Hepatocyte (in vitro differentiated cells): ENCODE measurements at places on chromosomes 2 and 18. TPM values are rescaled to one million over a fixed set of nuclear protein-coding genes. Genes with fewer than 3 reads are reported as not detected.

DNA sequence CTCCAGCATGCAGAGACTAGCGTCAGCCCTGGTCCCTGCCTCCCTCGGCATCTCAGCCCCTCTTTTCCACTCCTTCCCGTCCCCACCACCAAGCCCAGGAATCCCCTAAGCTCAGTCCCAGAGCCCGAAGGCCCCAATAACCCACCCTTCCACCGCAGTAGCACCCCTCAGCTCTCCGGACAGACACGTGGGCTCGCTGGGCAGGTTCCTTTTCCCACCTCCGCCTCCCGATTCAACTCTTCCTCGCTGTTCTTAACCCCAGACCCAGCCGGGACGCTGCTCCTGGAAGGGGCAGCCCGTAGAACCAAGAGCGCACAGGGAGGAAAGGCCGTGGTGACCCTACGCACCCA, 1.4 kb downstream of the IHH start:
- no peak for DNase-seq
- H3K4me3 ChIP-seq: peak overlapping the region; percentile 72
- no peaks in the 10 kb centered on the region for H3K36me3 ChIP-seq
- peak overlapping the region; percentile 61 for H3K27ac ChIP-seq
- H3K27me3 ChIP-seq: peaks cover 74% of the 10 kb centered on the region

DNA sequence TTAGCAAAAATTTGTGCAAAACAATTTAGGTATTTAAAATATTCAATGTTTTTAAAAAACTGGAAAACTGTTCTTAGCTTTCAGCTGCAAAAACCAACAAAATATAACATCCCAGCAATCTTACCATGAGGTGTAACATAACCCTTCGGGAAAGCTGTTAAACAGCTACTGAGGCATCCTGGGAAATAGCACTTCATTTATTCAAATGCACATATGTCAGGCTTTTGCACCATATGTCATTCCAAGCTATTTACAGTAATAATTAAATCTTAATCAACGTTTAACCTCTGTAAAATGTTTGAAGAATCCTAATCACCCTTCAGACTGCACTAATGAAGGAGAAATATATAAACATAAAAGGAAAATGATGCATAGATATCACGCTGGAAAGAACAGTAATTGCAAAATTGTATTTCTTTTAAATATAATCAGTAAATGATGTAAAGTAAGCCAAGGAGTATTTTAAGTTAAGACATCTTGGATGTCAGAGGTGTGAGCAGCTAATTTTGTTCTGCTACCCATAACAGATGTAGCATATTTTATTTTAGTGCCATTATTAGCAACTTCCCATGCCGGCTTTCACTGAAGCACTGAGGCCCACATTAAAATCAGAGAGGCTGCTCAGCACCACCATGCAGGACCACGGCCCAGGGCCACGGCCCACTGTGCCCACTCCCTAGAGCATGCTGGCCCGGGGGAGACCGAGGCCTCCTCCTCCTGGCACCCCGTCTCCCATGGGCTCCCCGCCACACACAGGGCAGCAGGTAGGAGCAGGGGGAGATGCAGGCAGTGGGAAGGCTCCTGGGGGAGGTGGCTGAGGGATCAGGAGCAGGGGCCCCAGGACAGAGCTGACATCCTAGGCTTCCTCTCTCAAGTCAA, 30.9 kb downstream of the EMX1 start:
- H3K27ac ChIP-seq: no peak overlapping the region
- H3K4me3 ChIP-seq: no peak overlapping the region
- DNase-seq: no peak
- no peaks in the 10 kb centered on the region for H3K36me3 ChIP-seq
- H3K4me1 ChIP-seq: no peaks in the 10 kb centered on the region
- no peaks in the 10 kb centered on the region for H3K27me3 ChIP-seq

DNA sequence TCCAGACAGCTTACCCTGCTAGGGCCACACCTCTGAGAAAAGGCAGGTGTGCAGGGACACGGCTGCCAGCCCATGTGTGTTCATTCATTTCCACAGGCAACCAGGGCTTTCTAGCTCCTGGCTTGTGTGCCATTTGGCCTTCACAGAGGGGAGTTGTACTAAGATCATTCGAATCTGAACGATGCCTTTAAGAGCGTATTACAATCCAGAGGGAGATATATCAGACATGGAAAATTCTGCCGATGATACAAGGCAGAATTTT, 64.2 kb upstream of the OTOF start:
- no peak overlapping the region for H3K27ac ChIP-seq
- no peaks in the 10 kb centered on the region for H3K27me3 ChIP-seq
- H3K4me3 ChIP-seq: no peak overlapping the region
- DNase-seq: no peak

DNA sequence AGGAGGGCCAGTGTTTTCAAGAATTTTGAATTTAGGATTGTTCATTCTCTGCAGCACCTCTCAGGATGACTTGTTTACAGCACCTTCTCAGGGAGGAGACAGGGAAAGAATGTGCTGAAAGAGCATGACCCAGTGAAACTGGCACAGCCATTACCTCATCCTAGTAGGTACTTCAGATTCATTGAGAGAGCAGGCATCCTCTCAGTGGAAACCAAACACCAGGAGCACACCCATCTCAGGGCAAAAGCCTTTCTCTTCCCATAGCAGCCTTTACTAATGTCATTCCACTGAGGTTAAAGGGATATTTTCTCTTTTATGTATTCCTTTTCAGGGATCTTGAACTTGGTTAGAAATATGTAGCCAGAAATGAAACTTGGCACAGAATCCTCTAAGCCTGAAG, 2.6 kb downstream of the MAP2 start:
- no peaks in the 10 kb centered on the region for H3K4me1 ChIP-seq
- no peak for DNase-seq
- peaks cover 3% of the 10 kb centered on the region for H3K27me3 ChIP-seq
- no peaks in the 10 kb centered on the region for H3K36me3 ChIP-seq
- H3K4me3 ChIP-seq: no peak overlapping the region

DNA sequence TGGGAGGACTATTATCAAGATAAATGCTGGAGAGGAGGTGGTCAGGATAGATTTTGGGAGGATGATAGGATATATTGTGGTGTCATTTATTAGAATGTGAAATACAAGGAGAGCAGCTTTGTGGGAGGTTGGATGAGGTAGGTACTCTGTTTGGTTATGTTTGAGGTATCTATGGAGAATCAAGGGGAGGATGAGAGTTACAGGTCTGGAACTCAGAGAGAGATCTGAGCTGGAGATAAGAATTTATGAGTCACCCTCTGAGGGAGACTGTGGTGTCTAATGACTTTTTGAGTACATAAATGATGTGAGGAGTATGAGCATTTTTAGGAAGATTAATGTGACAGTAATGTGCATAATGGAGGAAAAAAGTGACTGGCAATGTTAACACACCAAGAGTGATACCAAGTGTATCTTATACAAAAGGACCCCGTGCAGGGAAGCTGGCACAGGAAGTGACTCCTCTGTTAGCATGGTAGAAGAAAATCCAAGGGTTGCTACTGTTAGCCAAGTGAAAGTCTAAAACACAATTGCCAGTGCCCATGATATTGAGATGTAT, 48.2 kb downstream of the CRIM1 start:
- no peaks in the 10 kb centered on the region for H3K27me3 ChIP-seq
- peak overlapping the region; percentile 16 for H3K27ac ChIP-seq
- no peak for DNase-seq
- H3K4me3 ChIP-seq: no peak overlapping the region
- H3K36me3 ChIP-seq: no peaks in the 10 kb centered on the region

GRCh38 chr2:108905906-108906305, 83.1 kb downstream of the EDAR start:
- no peaks in the 10 kb centered on the region for H3K36me3 ChIP-seq
- no peaks in the 10 kb centered on the region for H3K4me1 ChIP-seq
- H3K27ac ChIP-seq: no peak overlapping the region

IL36RN gene
- 0.12 and 0.63 TPM in 2 replicates for total RNA-seq

ATP6V1B1 gene
- 0.84 and 1.7 TPM in 2 replicates for total RNA-seq

C18orf32 gene
- 74.0 and 77.9 TPM in 2 replicates for total RNA-seq

CHPF gene
- 180 and 193 TPM in 2 replicates for total RNA-seq

TMEM163 gene
- 0.40 and 1.1 TPM in 2 replicates for total RNA-seq
